ENCODE measurements at places on chromosomes 12 and 14.
A peak's percentile ranks its signal among the peaks of the same experiment; 100 is the strongest.

- DNase-seq = peak; percentile 5
Observed at GRCh38 chr12:103441437-103442181, 54.2 kb downstream of the C12orf42 start.

DNA sequence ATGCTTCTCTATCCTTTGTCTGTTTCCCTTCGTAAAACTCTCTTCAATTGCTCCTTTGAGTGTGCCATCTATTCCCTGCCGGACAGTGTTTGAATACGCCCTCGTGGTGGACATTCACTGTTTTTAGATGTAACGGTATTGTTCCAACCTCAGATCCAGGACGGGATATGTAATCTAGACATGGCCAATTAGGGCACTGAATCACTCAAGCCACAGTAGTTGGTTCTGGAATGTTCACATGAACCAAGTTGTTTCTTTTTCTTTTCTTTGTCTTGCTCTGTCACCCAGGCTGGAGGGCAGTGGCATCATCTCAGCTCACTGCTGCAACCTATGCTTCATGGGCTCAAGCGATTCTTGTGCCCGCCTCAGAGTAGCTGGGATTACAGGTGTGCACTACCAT lies 204.2 kb upstream of the PLXNC1 start:
- no peak for DNase-seq

- no peak for DNase-seq
Observed at GRCh38 chr14:43479596-43480195, 1027.4 kb downstream of the FSCB start.

GRCh38 chr12:123942238-123942653 lies 30.4 kb downstream of the CCDC92 start:
- no peak for DNase-seq

DNA sequence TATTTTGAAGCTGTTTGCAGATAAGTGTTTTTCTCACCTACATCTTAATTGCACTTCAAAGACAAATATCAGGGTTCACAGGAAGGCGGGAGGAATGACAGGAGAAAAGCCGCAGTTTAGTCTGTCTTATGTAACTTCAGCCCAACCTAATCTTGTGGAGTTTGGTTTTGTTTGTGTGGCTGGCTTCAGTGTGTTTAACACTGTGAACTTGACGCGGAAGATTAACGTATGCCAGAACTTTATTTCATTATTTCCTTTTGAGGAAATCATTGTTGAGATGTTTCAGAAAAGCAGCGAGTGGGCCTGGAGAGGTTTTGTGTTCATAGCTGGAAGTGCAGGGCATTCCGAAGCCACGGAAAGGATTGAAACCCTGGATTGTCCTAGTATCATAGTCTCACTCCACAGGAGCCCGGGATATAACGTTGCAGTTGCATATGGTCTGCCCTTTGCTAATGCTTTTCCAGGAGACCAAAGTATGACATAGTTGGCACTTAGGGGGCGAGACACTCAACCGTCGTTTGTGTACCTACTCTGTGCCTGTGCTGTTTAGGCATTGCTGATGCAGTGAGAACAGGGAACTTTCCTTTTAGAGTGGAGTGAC lies 2.0 kb downstream of the PELI2 start:
- no peak for DNase-seq

DNA sequence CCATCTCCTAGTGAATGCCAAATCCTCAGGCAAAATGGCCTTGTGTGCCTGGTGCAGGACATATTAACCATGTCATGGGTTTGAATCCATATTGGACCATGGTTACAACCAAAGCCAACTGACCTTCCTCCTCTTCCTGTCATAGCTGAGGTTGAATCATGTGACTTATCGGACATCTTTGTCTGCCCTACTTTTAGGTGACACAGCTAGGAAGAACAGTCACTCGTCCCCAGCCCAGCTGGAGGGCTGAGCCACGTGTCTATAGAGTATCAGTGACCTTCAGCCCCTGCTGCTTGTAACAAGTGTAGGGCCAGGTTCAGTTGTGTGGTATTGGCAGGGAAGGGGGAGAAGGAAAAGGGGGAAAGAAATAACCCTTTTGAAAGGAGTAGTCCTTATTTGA lies 225.2 kb downstream of the KTN1 start:
- DNase-seq = no peak

- no peak for DNase-seq
Observed at GRCh38 chr12:1318327-1319031, 275.9 kb downstream of the FBXL14 start.

- DNase-seq = no peak
Observed at GRCh38 chr12:98002887-98003493, 512.4 kb upstream of the TMPO start.

- DNase-seq = no peak
Observed at GRCh38 chr12:106645074-106645421, 62.2 kb downstream of the RFX4 start.

GRCh38 chr12:116599285-116600136 lies 40.3 kb downstream of the MAP1LC3B2 start:
- DNase-seq = peak; percentile 41

DNA sequence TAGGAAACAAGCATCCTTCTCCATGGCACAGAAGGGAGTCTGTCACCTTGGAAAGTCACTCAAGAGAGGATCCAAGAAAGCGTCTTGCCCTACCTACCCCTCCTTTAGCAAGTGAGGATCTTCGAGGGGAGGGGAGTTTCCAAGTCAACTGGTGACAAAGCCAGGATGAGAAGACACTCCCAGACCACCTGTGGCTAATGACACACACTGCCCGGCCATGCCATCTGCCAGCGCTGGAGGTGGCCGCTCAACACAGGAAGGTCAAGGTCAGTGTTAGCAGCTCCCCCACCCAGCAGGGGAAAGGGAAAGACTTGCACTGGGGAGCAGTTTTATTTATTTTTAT lies 41.3 kb downstream of the ELK3 start:
- no peak for DNase-seq

GRCh38 chr14:70014406-70015095 lies 135.3 kb downstream of the SMOC1 start:
- no peak for DNase-seq

DNA sequence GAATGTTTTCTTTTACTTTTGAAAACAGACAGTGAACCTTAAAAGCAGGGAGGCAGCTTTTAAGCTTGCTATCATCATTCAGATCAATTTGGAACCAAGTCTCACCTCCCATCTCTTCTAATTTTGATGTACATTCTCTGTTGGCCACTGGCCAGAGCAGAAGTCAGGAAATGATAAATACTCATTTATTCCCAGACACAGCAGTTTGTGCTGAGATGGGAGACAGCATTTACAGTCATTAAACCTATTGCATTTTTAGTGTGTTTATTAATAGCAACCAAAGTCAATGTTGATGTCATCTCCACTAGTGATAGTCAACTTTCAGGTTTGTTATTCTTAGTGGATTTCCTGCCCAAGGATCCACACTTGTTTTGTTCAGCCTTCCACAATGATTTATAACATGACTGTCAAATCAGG lies 320.0 kb upstream of the ATP2B1 start:
- DNase-seq = no peak

- no peak for DNase-seq
Observed at GRCh38 chr12:12585115-12585863, 22.6 kb upstream of the DUSP16 start.

- no peak for DNase-seq
Observed at GRCh38 chr12:6734506-6735387, 10.9 kb downstream of the COPS7A start.

DNA sequence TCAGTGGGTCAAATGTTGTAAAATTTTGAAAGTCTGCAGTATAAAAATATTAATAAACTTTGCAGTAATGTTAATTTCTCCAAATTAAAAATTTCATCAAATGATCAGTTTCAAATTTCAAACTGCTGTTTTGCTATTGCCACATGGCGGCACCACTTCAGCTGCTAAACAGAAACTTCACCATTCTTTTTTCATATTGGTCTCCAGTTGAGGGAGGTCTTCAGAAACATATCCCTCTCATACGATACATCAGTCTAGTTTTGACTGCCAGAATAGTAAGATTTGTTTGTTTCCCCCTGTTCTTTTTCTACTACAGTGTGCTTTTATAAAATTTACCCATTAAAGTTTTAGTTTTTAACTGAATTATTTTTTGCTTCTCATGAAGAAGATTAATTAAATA lies 4.2 kb upstream of the TRHDE start:
- DNase-seq = no peak

- no peak for DNase-seq
Observed at GRCh38 chr12:39722504-39722903, 102.9 kb upstream of the ABCD2 start.

- DNase-seq = no peak
Observed at GRCh38 chr14:72801381-72801812, 92.5 kb downstream of the DPF3 start.

- DNase-seq = no peak
Observed at GRCh38 chr14:39029789-39030188, 73.2 kb downstream of the SEC23A start.

DNA sequence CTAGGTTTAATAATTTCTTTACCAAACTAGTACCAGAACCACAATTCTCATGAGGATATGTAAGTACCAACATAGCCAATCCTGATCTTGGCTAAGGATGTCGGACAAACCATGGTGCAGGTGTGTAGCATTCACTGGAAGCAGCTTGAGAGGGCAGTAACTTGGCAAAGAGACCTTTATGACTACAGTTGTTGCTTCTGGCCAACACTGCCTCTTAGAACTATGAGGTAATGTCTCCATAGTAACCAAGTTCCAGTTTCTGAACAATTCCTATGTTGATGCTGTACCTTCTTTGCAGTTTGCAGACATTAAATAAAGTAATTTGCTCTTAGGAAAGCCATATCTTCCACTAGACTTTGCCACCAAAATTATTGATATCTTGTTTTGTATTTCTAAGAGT lies at the start of gene LMNTD1:
LMNTD1 (minus strand) TSS at position 186 of the 400 bp plus-strand sequence. CDS start 324 bp downstream, outside the sequence.
- DNase-seq = no peak

DNA sequence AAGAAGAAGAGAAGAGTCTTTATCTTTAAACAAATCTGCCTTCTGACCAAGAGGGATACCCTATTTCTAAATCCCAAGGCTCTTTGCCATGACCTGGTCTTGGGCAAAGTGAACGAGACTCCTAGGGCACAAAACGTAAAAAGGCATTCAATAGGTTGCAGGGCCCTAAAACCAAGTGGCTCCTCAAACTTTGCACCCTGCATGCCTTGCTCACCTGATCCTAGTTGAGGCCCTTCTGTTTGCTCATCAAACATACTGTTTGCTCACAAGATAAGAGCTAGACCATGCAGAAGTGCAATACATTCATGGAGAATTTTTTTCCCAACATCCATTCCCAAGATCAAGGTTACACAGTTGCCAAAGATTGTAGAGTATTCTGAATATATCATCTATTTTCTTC lies 7.9 kb upstream of the PRH1 start:
- no peak for DNase-seq

DNA sequence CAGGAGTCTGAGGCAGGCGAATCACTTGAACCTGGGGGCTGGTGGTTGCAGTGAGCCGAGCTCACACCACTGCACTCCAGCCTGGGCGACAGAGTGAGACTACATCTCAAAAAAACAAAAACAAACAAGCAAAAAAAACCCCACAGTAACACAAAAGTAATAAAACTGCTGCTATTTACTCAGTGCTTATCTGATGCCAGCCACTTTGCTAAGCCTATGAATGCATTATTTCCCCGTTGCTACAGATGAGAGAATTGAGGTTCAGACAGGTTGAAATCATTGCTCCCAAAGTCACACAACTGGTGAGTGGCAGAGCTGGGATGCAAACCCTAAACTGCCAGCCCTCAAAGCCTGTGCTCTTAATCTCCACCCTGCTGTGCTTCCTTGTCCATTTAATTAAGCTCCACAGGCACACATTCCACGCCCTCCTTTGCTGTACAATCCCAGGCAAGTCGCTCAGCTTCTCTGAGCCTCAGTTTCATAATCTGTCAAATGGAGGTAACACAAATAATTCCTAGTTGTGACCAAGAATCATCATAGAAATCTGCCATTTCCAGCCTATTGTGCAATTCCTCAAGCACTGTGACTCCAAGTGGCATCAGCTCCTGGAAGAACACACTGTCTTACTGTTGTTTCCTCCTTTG lies 5.7 kb upstream of the OAS3 start:
- DNase-seq = no peak

DNA sequence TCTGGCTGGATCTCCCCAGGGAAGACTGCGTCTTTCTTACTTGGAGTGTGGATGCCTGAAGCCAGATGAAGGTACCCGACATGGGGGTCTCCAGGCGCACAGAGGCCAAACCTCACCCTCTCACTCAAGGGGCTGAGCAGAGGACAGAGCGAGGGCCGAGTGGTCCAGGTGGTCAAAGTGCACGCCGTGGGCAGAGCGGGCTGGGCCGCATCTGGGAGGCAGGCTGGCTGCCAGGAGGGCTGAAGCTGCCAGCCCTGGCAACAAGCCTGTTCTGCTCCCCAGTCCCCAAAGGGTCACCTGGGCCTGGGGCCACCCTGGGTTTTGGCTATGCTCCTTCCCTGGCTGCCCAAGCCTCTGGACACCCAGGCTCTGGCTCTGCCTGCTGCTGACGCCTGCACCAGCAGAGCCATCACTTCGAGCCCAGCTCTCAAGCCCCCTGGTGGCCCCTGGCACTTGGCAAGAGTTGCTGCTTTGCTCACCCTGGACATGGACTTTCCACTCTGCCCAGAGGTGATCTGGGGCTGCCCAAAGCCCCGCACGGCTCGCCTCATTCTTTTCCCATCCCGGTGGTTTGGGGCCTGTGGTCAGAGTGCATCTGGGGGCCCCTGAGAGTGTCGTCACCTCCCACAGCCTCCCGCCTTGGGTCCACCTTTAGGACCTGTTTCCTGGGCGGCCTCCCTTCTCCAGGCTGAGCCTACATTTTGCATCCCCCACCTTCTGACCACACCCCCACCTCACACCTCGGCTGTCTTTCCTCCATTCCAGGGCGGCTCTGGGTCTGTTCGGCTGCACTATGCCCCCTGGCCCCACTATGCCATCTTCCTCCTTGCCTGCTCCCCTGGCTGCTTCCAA lies 2.8 kb downstream of the ADSS1 start:
- DNase-seq = no peak

DNA sequence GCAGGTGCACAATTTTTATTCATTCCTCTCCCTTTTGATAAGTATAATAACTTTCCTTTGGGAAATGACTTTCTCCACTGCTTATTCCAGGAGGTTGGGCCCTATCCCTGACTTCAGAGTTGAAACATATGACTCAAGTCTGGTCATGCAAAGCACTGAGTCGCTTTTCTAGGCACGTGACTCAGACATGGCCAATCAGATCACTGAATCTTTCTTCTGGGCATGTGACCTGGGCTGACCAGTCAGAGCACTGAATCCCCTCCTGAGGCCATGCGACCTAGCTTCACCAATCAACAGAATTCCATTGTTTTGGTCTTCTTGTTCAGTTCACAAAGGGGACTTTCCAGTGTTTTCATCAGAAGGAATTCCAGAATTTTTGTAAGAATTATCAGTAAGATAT lies 377.1 kb upstream of the KITLG start:
- no peak for DNase-seq

DNA sequence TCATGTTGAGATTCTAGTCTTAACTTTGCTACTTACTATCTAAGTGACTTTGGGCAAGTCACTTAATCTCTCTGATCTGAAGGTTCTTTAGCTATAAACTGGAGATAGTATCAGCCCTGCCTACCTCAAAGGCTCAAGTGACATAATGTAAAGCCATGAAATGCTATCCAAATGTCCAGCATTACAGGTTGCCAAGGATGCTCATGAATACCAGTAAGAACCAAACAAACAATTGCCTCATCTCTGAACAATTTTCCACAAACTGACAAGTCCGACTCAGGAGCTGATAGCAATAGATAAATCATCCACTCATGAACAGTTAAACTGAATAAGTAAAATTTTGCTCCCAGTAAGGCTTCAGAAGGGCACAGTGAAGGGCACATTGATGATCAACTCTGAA lies 51.5 kb downstream of the LMNTD1 start:
- DNase-seq = no peak

GRCh38 chr14:101929946-101930345 lies 34.4 kb upstream of the DYNC1H1 start:
- DNase-seq = no peak

GRCh38 chr14:32683679-32684078 lies 255.0 kb upstream of the NPAS3 start:
- DNase-seq = no peak

Data from T-cell (primary cell).